ENCODE measurements at places on chromosomes 1 and 21. TPM values are rescaled to one million over a fixed set of nuclear protein-coding genes. Genes with fewer than 3 reads are reported as not detected.

Gene UBE2U
- not detected for total RNA-seq

DNA sequence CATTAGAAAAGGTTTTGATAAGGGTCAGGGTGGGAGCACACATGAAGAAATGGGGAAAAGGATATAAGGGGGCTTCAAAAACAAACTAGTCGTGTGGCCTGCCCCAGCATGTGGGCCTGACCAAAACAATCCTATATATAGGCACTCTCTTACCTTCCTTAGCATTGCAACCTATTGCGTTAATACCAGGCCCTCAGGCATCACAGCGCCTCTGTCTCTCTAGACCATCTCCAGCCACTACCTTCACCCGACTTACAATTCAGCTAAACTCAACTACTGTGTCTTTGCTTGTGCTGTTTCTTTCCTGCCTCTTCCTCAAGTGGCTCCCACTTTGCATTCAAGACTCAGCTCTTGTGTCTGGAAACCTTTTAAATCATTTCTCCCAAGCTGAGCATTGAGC is 47.0 kb upstream of the GJA5 start:
- peaks cover 13% of the 10 kb centered on the region for H3K27me3 ChIP-seq
- H3K27ac ChIP-seq, result no peak overlapping the region
- no peak for DNase-seq
- H3K4me3 ChIP-seq, result no peak overlapping the region
- H3K4me1 ChIP-seq, result no peaks in the 10 kb centered on the region
- no peaks in the 10 kb centered on the region for H3K36me3 ChIP-seq

DNA sequence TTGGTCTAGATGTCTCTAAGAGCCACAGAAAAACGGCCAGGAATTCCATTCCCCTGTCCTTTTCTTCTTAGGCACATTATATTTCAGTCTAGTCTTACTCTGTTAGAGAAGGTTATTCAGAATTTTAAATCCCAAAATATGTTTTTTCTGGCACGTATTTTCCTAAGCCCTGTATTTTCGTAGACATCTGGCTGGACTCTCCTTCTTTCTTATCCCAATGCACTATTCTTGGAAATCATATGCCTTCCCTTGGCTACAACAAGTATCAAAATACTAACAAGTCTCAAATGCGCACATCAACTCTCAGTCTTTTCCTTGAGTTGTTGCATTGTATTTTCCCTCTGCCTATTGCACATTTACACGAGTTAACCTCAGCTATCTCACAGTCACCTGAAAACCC is 96.2 kb downstream of the DPYD start:
- H3K27ac ChIP-seq, result no peak overlapping the region
- DNase-seq, result no peak
- no peaks in the 10 kb centered on the region for H3K36me3 ChIP-seq
- H3K4me1 ChIP-seq, result no peaks in the 10 kb centered on the region
- H3K4me3 ChIP-seq, result no peak overlapping the region
- H3K27me3 ChIP-seq, result no peaks in the 10 kb centered on the region

GRCh38 chr1:7127322-7128075 is 342.2 kb downstream of the CAMTA1 start:
- H3K27me3 ChIP-seq, result peaks cover 20% of the 10 kb centered on the region
- no peak overlapping the region for H3K27ac ChIP-seq
- no peaks in the 10 kb centered on the region for H3K36me3 ChIP-seq
- H3K4me3 ChIP-seq, result no peak overlapping the region
- no peaks in the 10 kb centered on the region for H3K4me1 ChIP-seq
- DNase-seq, result no peak

DNA sequence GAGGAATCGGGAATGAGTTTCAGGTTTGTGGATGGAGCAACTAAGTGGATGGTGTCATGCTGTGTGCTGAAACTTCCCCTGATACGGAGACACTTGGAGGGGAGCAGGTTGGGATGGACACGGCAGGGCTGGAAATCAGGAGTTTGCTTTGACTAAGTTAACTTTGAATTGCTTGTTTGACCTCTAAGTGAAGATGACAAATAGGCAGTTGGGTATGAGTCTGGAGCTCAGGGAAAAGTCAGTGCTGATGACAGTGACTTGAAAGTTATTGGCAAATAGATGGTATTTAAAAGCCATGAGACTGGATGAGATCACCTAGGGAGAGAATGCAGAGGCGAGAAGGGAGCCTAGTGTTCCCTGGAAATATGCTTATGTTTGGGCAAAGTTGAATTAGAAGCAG is 12.8 kb upstream of the ZSCAN20 start:
- H3K36me3 ChIP-seq, result no peaks in the 10 kb centered on the region
- H3K27me3 ChIP-seq, result peaks cover 10% of the 10 kb centered on the region
- H3K4me1 ChIP-seq, result no peaks in the 10 kb centered on the region

Gene FAM177B
- total RNA-seq, result not detected

GRCh38 chr1:205754857-205755256 is 4.9 kb upstream of the NUCKS1 start:
- H3K4me1 ChIP-seq, result peaks cover 18% of the 10 kb centered on the region
- H3K36me3 ChIP-seq, result peaks cover 11% of the 10 kb centered on the region
- no peak for DNase-seq

DNA sequence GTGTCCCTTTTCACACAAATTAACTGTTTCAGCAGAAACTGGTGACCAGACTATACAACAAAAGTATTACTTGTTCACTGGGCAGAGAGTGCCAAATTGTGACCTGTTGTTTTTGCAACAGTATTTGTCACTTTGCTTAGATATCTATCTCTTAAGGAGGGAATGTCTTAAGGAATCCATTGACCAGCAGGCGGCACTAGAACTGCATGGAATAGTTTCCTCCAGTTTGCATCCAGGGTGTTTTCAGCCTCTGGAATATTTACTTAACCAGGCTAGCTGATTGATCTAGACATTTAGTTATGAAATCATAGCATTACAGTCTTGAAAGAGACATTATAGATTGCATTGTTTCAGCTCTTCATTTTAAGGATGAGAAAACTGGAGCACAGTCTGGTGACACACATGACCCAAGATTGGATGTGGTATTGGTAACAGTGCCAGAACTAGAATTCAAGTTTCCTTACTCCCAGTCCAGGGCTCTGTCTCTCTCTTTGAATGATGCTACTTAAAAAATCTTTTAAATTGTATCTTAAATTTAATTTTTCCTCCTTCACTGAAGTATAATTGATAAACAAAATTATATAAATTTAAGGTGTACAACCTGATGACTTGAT is 16.9 kb downstream of the RPTN start:
- no peak overlapping the region for H3K27ac ChIP-seq
- H3K4me3 ChIP-seq, result no peak overlapping the region
- H3K27me3 ChIP-seq, result peaks cover 52% of the 10 kb centered on the region
- H3K4me1 ChIP-seq, result no peaks in the 10 kb centered on the region
- H3K36me3 ChIP-seq, result no peaks in the 10 kb centered on the region
- no peak for DNase-seq

GRCh38 chr1:201059871-201060555 is 36.5 kb upstream of the KIF21B start:
- no peak overlapping the region for H3K27ac ChIP-seq
- peaks cover 6% of the 10 kb centered on the region for H3K27me3 ChIP-seq
- no peak for DNase-seq
- no peaks in the 10 kb centered on the region for H3K36me3 ChIP-seq
- no peak overlapping the region for H3K4me3 ChIP-seq

Gene ARHGEF16
- not detected for total RNA-seq
